ENCODE measurements at places on chromosomes 3 and 15. TPM values are rescaled to one million over a fixed set of nuclear protein-coding genes. Genes with fewer than 3 reads are reported as not detected.

The SLC24A5 gene
- not detected for total RNA-seq

The GHSR gene
- not detected for total RNA-seq

The UCN2 gene
- not detected for total RNA-seq

The GABRA5 gene
- total RNA-seq: not detected

The LRRC3B gene
- total RNA-seq: 0.19 TPM

The MAP6D1 gene
- total RNA-seq: 1.5 TPM

The TMEM44 gene
- 15.7 TPM for total RNA-seq

The SOX2 gene
- 0.13 TPM for total RNA-seq

The SLC28A1 gene
- total RNA-seq: 12.8 TPM

The STRIT1 gene
- not detected for total RNA-seq

The SPESP1 gene
- total RNA-seq: 4.1 TPM

The SH2D7 gene
- not detected for total RNA-seq

The PAQR9 gene
- total RNA-seq: 0.09 TPM

The GATM gene
- 79.5 TPM for total RNA-seq

The FEZF2 gene
- total RNA-seq: not detected

The DUOX1 gene
- 1.6 TPM for total RNA-seq

The HIGD1A gene
- 207 TPM for total RNA-seq

The CCR9 gene
- total RNA-seq: 0.22 TPM

The TRAK1 gene
- 41.0 TPM for total RNA-seq

The IL16 gene
- 19.9 TPM for total RNA-seq

The CYP1A2 gene
- total RNA-seq: not detected

The NR1I2 gene
- total RNA-seq: 0.38 TPM

The CTXN2 gene
- 0.06 TPM for total RNA-seq

The ARGFX gene
- not detected for total RNA-seq

The SNTN gene
- not detected for total RNA-seq

The GOLGA8T gene
- not detected for total RNA-seq

The DAZL gene
- not detected for total RNA-seq

The INTS14 gene
- 37.1 TPM for total RNA-seq

The INKA1 gene
- 6.3 TPM for total RNA-seq

The ZMYND10 gene
- total RNA-seq: 14.2 TPM

The TMEM266 gene
- 0.72 TPM for total RNA-seq

The PLD1 gene
- 24.3 TPM for total RNA-seq

The ACP3 gene
- 67.8 TPM for total RNA-seq

The UTS2B gene
- 0.41 TPM for total RNA-seq

The ITPKA gene
- total RNA-seq: 0.66 TPM

The C3orf20 gene
- total RNA-seq: 0.16 TPM

The SIDT1 gene
- 4.9 TPM for total RNA-seq

The TMIE gene
- 0.79 TPM for total RNA-seq

The C3orf85 gene
- not detected for total RNA-seq

The MKRN3 gene
- total RNA-seq: not detected

The FAM43A gene
- 11.4 TPM for total RNA-seq

The STARD9 gene
- total RNA-seq: 7.2 TPM

The COL8A1 gene
- total RNA-seq: 24.2 TPM

The NMB gene
- total RNA-seq: 11.8 TPM

The TGM4 gene
- not detected for total RNA-seq
